NCI-H2081 treated with DMSO at 0.1 percent for 48 hours (cell line): ENCODE measurements at places on chromosomes 4 and X.

DNA sequence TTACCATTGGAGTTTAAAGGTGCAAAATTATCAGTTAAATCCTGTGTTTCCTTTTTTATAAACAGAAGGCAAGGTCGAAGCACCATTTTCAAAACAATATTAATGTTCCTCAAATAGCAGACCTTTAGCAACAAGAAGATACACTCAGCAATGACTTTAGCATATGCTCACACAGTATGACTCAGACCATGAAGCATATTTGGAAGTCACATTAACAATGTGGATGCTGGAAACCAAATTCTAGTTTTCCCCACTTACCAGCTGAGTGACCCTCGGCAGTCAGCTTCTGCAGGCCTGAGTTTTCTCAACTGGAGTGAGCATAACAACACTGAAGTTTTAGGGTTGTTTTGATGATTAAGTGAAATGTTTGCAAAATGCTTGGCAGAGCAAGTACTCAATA is 130.5 kb downstream of the ANK2 start:
- DNase-seq, result no peak

- DNase-seq, result peak; percentile 34
Observed at GRCh38 chrX:7582191-7582590, 260.8 kb upstream of the VCX start.

DNA sequence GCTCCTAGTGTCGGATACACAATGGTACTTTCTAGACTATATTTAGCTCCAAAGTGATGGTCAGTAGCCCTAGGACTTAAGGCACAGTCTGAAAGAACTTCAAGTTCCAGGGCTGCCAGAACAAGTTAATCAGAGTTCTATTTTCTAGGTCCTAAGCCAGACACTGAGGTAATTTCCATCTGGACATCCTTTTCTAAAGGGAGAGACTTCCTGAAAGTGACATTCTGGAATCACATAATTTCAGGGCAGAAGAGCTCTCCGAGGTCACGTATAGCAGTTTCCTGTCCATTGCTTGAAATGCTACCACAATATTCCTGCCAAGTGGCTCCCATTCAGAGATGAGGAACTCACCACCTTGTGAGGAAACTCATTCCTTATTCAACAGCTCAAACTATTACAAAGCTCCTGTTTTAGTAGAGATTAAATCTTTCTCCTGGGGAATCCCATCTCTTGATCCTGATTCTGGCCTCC is 117.9 kb downstream of the COL25A1 start:
- no peak for DNase-seq

DNA sequence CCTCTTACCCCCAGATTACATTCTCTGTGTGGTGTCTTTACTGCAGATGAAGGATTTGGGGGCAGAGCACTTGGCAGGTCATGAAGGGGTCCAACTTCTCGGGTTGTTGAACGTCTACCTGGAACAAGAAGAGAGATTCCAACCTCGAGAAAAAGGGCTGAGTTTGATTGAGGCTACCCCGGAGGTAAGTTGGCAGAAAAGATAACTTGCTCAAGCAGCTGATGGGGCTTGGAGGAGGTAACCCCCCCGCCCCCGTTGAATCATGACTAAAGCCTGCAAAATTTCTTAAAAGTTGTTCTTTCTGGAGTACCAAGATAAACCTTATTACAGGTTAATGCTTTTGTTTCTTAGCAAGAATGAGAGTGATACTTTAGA is 1.5 kb downstream of the CCNG2 start:
- no peak for DNase-seq

DNA sequence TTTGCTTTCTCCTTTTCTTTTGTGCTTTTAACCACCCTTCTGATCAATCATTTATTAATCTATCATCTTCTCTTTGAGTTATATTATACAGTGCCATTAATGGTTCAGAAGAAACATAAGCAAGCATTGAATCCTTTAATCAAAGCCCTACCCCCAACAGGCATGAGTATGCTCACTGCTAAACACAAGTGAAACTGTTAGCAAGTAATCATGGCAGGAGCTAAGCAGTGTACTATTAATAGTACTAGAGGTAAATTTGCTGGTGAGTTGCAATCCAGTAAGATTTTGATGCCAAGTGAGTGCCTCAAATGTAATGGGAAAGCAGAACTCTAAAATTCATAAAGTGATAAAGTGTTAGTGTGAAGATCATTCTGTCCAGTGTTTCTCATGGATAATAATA is 57.2 kb downstream of the FNIP2 start:
- DNase-seq, result no peak

DNA sequence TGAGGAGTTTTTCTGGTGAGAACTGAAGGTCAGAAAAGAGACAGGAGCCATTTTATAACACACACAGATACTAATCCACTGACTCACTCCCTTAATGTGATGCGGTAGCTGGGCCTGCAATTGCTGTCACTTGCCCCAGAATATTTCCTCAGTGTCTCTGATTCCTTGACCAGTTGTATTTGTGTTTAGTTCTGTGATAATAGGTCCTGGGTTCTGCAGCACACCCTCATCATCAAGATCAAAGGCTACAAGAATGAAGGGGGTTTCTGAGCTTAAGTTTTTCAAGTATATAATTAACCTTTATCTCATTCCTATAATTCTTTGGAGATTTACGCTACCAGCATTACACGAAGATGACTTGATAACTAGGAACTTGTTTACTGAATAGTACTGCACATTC is 576.5 kb upstream of the CPXCR1 start:
- DNase-seq, result no peak

DNA sequence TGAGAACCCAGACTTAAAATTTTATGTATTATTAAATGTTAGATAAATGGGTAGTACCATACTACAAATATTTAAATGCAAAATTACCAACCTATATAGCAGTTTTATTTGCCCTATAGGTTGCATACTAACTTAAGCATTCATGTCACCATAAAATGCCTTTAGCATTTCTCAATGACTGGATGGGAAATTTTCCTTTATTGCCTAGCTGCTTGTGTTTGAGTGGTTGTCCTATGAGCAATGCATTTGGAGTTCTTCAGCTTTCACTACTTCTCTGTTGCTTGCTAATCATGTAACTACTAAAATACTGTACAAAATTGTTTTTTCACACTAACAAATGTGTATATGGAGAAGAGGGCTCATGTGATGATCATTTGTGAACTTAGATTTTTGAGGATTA is 44.2 kb upstream of the CEP135 start:
- no peak for DNase-seq

- no peak for DNase-seq
Observed at GRCh38 chrX:1401611-1402430, 9.9 kb upstream of the SLC25A6 start.

DNA sequence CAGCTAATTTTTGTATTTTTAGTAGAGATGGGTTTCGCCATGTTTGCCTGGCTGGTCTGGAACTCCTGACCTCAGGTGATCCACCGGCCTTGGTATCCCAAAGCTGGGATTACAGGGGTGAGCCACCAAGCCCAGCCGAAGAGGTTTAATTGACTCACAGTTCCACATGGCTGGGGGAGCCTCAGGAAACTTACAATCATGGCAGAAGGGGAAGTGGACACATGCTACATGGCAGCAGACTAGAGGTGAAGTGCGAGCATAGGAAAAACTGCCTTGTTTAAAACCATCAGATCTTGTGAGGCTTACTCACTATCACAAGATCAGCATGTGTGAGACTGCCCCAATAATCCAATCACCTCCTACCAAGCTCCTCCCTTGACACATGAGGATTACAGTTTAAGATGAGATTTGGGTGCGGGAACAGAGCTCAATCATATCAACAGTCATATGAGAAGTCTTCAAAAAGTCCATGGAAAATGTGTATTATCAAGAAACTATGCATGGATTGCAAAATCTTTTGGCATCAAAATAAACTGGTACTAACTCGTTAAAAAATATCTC is 25.8 kb upstream of the RPL39 start:
- no peak for DNase-seq

GRCh38 chr4:38387348-38387747 is 276.7 kb upstream of the KLF3 start:
- no peak for DNase-seq

- no peak for DNase-seq
Observed at GRCh38 chr4:169420291-169420690, 149.5 kb upstream of the SH3RF1 start.
